ENCODE measurements at places on chromosomes 2 and 18.

DNA sequence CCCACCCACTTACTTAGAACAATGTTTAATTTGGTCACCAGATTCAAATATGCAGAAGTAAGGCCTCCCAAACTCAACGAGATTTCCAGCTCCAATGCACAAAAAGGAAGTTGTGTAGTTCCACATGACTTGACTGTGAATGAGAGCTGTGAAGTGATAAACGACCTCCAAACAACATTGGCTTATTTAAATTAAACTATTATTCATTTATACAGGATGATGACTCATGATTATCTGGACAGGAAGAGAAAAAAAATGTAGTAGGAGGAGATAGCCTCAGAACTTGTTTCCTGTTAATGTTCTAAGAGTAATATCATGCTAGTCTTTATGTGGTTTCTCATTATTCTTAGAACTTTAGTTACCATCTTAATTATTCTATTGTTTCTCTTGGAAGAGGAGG lies 237.3 kb downstream of the C1D start:
- DNase-seq: no peak

- no peak for DNase-seq
Observed at GRCh38 chr2:46519265-46519664, 39.9 kb downstream of the TMEM247 start.

- DNase-seq: no peak
Observed at GRCh38 chr2:161995553-161996016, 78.4 kb downstream of the DPP4 start.

DNA sequence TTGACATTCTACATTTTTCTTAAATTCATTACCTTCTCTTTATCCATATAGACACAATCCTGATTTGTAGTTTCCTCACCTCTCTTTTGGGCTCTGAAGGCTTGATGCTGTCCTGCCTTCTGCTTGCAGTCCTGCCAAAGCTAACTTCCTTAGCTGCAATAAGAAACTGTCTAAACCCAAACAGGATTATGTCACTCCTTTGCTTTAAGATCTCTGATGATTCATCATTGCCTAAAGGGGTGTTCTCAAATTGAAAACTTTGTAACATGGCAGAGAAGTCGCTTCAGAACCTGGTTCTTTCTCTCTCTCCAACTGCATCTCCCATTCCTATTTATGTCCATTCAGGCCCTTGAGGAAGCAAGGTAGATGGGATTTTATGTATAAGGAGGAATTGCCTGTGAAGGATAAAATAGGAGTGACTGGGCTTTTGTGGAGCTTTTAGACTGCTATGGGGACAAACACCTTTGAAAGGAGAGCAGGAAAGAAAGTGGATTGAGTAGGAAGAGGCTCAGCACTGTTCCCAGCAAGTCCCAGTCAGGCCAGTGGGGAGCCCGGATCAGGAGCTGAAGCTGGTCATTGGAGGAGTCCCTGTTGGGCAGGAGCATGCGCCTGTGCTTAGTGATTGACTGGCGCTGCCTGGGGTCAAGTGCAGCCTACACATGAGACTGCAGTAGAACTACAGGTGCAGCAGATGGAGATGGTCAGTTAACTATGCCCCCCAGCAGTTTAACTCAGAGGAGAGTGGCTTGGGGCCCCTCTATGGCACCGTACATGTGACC lies 390.6 kb downstream of the CTNNA2 start:
- DNase-seq: no peak

DNA sequence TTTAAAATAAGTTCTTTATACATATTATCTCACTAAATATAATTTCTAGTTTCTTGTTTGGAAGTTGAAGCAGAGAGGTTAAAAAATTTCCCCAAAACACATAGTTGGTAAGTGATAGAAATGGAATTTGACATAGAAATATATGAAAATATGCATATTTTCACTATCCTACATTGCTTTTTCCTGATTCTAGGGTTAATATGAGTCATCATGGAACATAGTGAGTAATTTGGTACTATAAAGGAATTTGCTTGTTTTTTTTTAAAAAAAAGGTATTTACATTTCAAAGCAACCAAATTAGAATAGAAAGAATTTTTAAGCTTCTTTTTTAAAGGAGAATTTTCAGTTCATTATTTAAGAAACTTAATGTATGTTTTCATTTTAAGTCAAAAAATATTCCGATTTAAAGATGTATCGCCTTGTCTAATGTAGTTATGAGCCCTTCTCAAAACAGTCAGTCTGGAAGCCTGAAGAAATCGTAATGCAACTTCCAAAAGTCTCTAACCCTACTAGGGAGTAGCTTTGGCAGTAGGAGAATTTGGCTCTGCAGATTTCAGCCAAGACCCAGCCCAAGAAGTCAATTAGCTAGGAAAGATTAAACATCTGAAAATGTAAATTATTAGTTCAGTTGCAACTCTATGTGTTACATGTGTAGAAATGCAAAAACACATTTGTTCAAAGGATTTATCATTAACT lies 147.3 kb downstream of the RDH14 start:
- no peak for DNase-seq

GRCh38 chr18:66749481-66750035 lies 145.7 kb upstream of the CDH19 start:
- DNase-seq: no peak

GRCh38 chr2:235005023-235005422 lies 53.2 kb downstream of the SH3BP4 start:
- no peak for DNase-seq

- no peak for DNase-seq
Observed at GRCh38 chr18:47149457-47150028, 757 bp downstream of the HDHD2 start.

- no peak for DNase-seq
Observed at GRCh38 chr2:195596840-195597239, 60.2 kb upstream of the SLC39A10 start.

DNA sequence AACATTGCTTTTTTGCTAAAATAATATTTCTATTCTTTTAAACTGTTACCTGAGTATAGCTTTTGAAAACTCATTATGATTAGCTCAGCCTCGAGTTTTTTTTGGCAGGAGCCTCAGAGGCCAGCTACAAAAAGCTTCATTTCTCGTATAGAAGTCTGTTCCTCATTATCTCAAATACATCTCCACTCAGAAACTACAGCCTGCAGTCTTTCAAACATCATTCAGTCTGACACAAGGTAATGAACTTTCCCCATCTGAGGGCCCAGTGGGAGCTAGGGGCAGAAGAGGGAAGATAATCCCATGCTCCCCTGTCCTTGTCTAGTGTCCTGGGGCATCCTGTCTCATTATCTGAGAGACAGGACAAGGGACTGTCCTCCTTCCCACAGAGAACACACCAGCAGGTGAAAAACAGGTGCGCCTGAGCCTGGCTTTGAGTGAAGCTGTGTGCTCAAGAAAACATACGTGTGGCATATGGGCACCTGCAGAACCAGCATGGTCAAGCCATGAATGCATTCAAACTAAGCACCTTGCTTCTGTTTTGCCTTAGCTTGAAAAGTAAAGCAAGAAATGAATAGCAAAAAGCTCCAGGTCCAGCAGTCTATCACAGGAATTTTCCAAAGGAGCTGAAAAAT lies 247.5 kb downstream of the MREG start:
- DNase-seq: no peak

DNA sequence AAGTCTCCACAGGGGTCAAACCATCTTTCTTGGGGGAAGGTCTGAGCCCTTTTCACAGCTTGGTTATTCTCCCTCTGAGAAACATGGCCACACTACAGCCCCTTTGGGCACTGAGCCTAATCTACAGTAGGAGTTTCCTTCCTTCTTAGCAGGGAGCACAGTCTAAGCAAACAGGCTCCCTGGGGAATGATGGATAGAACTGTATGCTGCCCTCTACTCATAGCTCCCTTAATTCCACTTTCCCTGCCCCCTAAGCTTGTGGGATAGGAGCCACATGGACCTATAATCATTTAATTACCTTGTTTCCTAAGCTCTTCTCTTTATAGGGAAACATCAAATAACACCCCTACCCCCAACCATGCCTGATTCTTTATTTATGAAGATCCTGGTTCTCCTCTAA lies 442.1 kb upstream of the MEX3C start:
- no peak for DNase-seq
